Kidney epithelial cell (primary cell): ENCODE measurements at places on chromosomes 2 and 18.

GRCh38 chr2:57891086-57891712 is 155.4 kb upstream of the VRK2 start:
- DNase-seq = no peak

GRCh38 chr2:34332813-34333212 is 733.7 kb upstream of the FAM98A start:
- peak; percentile 45 for DNase-seq

DNA sequence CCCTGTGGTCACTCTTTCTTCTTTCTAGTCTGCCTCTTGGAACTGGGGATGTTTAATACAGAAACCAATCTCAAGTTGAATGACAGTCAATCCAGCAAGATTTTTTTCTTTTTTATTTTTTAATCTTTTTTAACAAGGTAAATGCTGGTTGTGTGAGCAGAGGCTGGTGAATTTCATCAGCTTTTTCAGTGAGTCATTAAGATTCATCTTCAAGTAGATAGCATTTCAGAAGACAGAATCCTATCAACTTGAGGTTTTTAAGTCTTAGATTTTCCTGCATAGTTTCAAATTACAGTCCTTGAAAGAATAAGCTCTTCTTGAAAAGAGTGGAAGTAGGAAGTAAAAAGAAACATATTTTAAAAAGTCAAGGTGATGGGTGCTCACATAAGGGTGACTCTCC is 12.4 kb downstream of the SLC8A1 start:
- DNase-seq = no peak

- no peak for DNase-seq
These were observed 163.5 kb upstream of the SOX11 start for GRCh38 chr2:5528706-5529105.

- DNase-seq = no peak
These were observed 417.6 kb downstream of the SUCLG1 start for GRCh38 chr2:84041506-84041905.

DNA sequence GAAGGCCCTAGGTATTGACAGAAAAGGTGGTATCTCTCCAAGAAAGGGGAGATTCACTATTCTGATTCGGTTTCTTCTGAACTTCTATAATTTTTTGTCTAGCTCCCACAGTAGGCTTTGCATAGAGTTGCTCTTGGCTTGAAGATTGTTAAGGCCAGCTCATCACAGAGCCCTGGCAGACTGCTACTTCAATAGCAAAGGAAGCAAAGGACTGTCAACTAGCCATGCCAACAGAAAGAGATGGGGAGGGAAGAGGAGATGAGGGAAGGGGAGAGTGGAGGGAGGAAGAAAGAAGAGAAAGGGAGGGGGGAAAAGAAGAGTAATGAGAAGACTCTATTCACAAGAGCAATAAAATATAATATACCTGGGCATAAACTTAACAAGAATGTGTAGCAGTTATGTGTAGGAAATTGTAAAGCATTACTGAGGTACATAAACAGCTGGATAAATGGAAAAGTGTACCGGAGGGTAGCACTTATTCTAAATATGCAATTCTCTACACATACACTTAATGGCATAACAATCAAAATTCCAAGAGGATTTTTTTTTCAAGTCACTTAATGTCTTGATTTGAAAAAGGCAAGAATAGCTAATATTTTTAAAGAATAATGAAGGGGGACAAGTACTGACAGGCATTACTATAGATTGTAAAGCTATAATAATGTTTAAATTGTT is 102.5 kb downstream of the LOXHD1 start:
- DNase-seq = no peak

DNA sequence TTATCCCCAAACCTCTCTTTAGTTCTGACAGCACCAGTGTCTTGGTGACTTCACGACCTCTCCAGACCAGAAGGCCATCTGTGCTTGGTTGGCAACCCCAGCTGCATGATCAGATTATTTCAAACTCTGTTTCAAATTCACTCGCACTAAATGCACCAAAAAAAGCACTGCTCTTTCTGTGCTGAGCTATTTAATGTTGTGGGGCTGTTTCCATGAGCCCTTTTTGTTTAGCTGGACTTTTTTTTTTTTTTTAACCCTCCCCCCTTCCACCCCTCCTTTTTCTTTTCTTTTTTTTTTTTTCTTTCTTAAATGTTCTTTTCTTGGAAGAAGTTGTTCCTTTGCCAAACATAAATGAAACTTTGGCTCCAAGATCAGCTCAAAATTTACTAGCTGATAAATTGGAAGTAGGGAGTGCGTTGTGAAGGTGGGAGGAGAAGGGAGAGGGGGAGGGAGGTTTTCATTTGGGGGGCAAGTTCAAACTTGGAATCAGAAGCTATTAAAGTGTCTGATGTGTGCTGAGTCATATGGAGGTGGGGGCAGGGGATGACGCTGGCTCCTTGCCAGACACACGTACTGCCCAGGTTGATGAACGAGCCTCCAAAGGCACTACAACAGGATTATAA is 543.0 kb upstream of the TNP1 start:
- DNase-seq = no peak

DNA sequence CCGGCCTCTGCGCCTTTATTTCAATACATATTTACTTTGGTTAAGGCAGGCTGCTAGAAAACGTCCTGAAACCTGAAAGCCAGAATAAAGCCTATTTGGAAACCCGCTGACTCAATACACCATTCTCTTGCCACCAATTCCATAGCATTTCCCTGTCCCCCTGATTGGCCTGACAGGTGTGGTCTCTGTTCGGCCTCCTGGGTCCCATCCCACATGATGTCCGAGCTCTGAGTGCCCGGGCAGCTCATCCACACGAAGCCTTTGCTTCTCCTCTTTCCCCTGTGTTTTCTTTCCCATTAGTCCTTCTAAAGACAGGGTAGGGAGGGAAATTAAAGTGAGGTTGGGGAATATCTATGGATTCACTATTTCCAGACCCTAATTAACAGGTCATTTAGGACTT is 42.6 kb upstream of the ZNF516 start:
- DNase-seq = no peak

DNA sequence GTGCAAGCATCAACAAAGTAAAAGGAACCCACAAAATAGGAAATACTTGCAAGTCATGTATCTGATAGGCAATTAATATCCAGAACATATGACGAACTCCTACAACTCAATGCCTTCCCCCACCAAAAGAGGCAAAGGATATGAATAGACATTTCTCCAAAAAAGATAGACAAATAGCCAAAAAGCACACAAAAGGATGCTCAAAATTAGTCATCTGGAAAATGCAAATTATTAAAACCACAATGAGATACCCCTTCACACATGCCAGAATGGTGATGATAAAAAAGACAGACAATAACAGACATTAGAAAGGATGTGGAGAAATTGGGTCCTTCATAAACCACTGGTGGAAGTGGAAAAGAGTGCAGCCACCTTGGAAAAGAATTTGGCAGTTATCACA is 76.4 kb downstream of the RIF1 start:
- DNase-seq = no peak

DNA sequence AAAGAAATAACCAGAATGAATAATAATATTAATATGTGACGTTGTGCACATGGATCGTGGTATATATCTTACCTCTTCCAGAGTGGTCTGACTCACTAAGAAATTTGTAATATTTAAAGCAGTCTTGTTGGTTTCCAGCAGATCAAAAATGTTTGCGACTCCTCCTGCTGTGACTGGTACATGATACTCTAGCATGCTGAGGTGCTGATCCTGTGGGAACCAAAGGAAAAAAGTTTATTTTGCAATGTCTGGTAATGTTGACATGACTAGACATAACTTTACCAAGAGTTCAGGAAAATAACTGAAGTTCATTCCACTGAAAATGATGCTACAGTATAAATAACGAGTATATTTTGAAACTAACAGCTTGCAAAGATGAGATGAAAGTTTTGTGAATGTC is 124.5 kb upstream of the BARD1 start:
- no peak for DNase-seq

GRCh38 chr2:172012677-172013391 is 13.1 kb downstream of the METAP1D start:
- DNase-seq = no peak

- no peak for DNase-seq
These were observed 15.9 kb upstream of the WIPF1 start for GRCh38 chr2:174613531-174613930.

- no peak for DNase-seq
These were observed 1072.4 kb upstream of the ZEB2 start for GRCh38 chr2:145592361-145592760.

- DNase-seq = no peak
These were observed 478.8 kb downstream of the PTPRM start for GRCh38 chr18:8045884-8046281.

DNA sequence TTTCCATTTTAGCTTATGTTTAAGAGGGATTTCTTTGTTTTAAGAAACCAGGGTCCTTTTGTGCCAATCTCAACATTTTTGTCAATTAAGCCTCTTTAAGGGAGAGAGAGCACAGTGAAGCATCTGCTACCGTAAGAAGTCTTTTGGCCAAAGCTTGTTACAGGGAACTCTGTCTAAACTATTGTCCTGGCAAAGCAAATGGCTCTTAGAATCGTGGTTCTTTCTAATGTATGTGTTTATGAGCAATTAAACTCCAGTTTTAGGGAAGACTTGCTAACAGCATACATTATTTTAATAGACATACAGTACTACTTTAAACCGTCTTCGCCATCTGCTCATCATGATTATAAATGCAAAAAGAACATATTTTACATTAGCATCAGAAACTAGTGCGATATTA is 202.1 kb downstream of the CDCA7 start:
- DNase-seq = no peak

DNA sequence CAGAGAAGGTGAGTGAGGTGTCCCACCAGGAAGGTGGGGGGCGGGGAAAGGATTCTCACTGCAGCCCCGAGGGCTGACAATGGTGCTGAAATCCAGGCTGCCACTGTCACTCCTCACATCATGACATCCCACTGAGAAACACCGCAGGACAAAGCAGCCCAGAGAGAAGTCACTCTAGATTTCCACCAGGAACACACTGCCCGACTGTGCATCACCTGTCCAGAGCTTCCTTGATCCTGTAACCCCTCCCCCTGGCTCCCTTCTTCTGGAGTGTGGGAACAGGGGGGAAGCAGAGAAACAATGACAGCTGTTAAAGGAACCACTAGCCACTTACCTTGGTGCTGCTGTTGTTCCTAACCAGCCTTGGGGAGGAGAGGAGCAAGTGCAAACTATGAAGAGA is 69.9 kb downstream of the MRO start:
- no peak for DNase-seq

DNA sequence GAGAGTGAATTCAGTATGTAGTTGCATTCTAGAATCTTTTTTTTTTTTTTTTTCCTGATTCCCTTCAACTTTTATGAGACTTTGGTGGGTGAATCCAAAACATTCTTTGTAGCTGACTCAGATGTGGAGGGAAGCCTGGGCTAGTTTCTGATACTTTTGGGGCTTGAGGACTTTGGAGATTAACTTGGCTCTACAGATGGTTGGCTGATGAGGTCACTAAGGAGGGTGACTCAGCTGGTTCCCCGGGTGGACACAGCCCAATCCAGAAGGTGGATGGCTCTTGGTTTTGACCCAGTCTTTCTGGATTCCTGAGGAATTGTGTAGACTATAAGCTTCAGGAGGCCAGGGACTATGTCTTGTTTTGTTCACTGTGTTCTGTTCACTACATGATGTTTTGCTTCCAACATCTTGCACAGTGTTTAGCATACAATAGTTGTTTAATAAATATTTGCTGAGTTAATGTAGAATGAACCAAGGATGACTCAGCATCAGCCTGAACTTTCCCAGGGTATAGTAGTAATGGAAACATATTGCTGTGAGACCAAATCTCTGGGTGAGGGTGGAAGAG is 30.5 kb downstream of the LAMA3 start:
- DNase-seq = peak; percentile 93

DNA sequence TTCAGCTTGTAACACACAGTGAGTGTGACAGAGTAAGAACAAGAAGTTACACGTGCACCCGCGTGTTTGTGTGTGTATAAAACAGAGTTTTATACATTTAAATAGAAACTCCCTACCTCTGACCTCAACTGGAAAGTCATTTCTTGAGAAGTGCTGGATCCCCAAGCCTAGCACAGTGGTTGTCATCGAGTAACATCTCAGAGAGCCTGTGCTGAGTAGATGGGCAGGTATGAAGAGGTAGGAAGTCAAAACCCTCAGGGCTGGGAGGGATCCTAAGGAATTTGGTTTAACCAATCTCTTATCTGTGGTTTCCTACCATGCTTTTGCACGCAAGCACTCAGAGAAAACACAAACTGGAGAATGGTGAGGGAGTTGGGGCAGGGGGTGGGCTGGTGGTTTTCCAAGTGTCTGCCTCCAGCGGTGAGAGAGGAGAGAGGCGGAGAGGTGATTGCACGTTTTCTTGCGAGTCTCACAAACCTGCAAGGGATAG is 9.2 kb downstream of the ACOXL start:
- DNase-seq = peak; percentile 31

GRCh38 chr2:240391111-240392051 is 44.1 kb upstream of the GPC1 start:
- no peak for DNase-seq

DNA sequence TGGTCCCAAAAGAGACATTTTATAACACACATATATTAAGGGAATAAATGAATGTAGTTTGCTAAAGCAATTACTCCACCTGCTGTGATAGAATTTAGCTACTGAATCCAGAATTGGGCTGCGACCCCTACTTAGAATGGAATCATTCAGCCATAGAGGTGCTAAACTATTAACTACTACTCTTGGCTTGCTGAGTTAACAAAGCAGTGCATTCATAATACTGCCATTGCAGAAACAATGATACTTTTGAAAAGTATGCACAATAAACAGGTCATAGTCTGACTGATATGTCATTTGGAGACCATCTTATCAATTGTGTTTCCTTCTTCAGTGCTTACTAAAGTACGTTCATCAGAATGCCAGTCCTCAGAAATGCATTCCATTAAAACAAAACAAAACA is 273.6 kb downstream of the PIEZO2 start:
- DNase-seq = no peak
